H54 (cell line): ENCODE measurements at places on chromosomes 5 and 9.

DNA sequence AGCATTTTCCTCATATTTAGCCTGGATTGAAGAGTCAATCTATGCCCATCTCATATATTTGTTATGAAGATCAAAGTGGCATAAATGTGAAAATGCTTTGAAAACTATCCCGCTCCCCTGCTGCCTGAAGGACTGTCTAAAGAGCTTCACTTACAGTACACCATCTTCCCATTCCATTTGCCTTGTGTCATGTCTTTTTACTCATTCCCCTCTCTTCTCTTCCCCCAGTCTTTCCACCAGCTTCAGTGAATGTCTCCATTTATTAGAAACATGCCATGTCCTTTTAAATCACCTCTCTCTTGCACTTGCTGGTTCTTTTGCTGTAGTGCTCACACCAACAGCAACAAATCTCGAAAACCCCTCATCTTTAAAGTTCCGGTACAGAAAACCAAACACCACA, 192.7 kb upstream of the SGCD start:
- DNase-seq = no peak

DNA sequence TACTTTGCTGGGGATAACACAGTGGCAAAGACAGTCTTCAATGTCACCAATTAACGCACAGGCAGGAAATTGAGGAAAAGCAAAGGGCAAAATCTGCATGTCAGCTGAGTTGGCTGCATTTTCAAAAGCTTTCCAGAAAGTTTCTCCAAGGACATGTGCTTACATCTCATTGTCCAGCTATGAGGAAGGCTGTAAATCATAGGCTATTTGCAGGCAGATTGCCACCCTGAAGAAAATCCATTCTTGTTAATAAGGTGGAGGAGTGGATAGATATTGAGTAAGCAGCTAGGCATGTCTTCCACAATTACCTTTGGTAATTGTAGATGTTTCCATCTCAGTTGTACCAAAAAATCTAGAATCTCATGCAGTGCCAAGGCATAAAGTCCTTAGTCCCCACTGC, 278.0 kb upstream of the NUDT12 start:
- DNase-seq = no peak

GRCh38 chr5:54905942-54906537, 79.4 kb downstream of the ESM1 start:
- DNase-seq = peak; percentile 32

- peak; percentile 99 for DNase-seq
These were observed 29.8 kb upstream of the GGTA1 start for GRCh38 chr9:121529237-121529987.

DNA sequence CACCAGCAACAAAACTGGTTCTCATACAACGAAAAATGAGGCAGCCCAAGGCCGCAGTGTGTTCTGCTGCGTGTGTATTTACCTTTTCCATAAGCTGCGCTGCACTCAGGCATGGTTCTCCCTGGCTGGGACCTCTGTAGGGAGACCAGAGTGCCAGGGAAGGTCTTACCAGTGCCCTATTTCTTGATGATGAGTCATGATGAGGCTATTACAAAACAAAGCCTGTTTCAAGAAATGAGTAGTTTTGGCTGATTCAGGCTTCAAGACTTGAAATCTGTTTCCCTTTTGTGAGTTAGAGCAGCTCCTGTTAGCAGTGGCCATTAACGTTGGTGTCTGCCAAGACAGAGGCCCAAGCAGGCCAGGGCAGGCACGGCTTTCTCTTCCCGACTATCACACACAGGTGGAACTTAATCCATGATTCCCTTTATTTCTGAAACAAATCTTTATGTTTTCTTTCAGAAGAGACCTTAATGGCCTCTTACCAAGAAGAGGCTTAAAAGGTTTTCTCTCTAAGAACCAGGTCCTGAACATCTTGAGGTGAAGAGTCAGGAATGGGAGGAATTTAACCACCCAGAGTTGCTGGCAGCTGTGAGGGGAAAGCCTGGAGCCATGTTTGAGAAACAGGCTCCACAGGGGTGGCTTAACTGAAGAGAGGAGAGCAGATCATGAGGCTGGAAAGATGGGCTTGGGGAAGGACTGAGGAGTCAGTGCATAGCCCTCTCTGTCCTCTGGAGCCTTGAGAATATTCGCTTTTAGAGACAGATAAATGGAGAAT, 41.4 kb upstream of the TIFAB start:
- DNase-seq = peak; percentile 84

DNA sequence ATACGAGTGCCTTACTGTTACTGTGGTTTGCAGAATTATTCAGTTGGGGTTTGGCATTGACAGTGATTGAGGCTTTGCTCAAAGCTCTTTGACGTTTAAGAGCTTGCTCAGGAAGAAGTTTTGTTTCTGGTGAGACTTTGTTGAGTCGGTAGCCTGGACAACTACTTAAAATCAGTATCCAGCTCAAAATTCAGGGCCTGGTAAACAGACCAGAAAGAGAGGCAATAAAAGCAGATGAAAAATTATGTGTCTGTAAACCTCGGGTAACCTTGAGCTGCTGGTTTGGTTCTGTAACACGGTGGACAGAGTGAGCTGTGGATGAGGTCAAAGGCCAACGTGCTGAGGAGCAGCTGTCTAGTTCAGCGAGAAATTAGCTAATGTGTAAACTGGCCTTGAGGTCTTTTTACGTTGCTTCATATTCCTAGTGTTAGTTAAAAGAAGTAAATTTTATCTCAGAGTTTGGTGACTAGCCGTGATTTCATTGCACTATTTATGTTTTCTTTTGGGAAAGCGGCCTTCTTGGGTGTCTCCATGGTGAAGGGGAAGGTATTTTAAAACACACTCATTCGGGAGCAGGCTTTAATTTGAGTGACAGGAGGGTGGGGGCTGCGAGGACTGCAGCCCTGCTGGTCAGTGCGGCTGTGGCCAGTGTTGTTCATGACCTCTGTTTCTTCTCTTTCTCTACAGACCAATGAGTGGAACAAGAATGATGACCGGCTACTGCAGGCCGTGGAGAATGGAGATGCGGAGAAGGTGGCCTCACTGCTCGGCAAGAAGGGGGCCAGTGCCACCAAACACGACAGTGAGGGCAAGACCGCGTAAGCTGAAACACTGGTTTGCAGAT, 82.0 kb upstream of the TTC23L start:
- DNase-seq = no peak

DNA sequence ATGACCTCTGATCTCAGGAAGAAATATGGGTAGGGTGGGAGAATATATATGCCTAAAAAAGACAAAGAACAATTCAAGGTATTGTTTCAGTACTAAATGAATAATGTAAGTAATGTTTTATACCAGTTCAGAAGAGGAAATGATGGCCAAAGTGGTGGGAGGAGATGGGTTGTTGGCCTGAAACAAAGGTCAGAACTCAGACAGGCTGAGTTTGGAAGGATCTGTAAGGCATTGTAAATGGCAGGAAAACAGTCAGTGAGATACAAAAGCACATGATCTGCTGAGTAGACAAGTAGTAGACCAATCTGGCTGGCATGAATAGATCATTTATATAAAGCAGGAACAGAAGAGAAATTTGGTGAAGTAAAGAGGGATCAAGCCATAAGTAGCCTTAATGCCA, 175.8 kb upstream of the PLCXD3 start:
- no peak for DNase-seq

DNA sequence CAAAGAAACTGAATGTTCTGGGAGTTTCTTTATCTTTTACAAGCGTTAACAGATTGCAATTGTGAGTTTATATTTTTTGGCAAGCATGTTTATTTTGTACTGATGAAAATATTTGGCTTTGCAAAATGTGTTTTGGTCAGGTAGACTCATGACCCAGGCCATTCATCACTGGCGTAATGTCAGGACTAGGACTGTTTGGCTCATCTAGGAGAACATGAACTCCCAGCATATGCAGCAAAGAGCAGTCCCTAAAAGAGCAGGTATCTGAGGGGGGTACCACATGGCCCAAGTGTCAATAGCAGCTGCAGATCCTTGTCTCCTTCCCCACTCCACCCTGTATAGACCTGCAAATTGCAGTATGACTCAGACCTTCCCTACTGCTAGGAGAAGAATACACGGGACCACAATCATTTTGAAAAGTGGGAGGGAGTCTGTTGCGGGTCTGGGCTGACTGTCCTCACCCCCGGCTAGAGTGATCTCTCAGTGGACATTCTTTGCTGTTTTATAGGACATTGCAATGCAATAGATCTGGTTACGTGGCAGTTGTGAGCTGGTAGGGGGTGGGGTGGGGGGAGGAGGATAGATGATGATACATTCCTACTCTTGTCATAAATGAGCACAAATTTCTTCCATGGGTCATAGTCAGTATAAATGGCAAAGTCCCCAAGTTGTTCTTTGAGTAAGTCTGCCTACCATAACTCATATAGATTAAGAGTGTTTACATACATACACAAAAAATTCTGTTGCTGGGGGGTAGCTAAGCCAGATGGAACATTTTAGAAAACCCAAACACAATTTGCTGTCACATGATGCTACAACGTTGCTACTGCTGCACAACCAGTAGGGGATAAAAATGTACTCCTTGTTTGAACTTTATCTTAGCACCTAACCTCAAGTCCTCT, 20.8 kb upstream of the SNCAIP start:
- no peak for DNase-seq

DNA sequence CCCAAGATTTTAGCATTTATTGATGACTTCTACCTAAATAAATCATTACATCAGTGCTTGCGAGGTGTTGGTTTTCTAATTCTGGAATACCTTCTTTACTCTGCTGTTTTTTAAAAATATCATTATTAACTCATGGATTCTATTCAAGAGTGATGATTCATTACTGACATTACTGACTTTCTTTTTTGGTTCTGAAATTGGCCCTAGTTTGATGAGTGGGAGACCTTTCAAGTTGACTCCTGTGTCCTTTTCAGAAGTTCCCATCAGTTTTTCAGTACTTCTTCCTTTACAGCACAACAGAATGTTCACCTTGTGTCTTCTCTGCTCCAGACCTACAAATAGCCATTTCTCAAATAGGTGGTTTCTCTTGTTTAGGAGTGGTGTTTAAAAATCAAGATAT, 114.1 kb downstream of the PCSK5 start:
- DNase-seq = no peak

DNA sequence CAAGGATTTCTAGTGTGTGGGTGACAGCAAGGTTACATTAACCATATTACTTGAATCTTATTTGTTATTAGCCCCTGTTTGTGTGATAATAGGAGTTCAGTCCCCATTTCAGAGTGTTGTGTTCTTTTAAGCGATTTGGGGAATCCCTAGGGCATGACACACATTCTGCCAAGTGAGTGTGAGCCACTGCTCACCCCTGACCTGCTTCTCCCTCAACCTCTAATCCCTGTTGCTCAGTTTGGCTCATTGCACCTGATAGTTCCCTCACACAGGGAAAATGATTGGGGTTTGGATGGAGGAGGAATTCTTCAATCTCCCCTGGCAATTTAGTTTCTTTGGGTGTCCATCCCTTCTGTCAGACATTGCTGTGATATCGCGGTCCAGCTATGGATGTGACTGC, 149.2 kb downstream of the DMRTA1 start:
- DNase-seq = no peak

GRCh38 chr5:157665467-157666070, 5.8 kb upstream of the C5orf52 start:
- peak; percentile 48 for DNase-seq

- DNase-seq = no peak
These were observed 123.7 kb downstream of the EDIL3 start for GRCh38 chr5:84260939-84261338.

- DNase-seq = no peak
These were observed 98.7 kb downstream of the EDIL3 start for GRCh38 chr5:84285641-84286637.

GRCh38 chr5:168974082-168974481, 326.9 kb downstream of the SLIT3 start:
- DNase-seq = no peak

GRCh38 chr9:127899128-127899943, at the start of gene ST6GALNAC6:
Gene ST6GALNAC6, minus strand, starts transcription at chr9:127899603. Its CDS starts 1,622 bp downstream, at chr9:127897981.
- DNase-seq = peak; percentile 96

- DNase-seq = no peak
These were observed 7.6 kb upstream of the SPTLC1 start for GRCh38 chr9:92122800-92123199.

- DNase-seq = no peak
These were observed 154.0 kb downstream of the FBN2 start for GRCh38 chr5:128384068-128384467.

DNA sequence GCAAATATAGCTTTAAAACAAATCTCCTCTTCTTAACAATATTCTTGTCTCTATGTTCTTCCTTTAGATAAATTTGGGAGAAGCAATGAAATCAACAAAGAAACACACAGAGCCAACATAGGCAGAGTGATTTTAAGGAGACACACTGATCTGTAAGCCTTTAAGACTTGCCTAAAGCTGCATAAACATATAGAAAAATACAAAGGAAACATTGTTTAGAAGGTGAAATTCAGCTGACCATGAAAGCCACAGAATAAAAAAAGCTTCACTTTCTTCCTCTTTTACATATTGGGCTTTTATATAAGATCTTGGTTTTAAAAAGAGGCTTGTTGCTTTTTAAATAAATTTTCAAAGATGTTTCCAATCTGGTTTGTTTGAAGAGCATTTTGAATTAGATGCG, 1277.5 kb downstream of the EFNA5 start:
- DNase-seq = no peak

DNA sequence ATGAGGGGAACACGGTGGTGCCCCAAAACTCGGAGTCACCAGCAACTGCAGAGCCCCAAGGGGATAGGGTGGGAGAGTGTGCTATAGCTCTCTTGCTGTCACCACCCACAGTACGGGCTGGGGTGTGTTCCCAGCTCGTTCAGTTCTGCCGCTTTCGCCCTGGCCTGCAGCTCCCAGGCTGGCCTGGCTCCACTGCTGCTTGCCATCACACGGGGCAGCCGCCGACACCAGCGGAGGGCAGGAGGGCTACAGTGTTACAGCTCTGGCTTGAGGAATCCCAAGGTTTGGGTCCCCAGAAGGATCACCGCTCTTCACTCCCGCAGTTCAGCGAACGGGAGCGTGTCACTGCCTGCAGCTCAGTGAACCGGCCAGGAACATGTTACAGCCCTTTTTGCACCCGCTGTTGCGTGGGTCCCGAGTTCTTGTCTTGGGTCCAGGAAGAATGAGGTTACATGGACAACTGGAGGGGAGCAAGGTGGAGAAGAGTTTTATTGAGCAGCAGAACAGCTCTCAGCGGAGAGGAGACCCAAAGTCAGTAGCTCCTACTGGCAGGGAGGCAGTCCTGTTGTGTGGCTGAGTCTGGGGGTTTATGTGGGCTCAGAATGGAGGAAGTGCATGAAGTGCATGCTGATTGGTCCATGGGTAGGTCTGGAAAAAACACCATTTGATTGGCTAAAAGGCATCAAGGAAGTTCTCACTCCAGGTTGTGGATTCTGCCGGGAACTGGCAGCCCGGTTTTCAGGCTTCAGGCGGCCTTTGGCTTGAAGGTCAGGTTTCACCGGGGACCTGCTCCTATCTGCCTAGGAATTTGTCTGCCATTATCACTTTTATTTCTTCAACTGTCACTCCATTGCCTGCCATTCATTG, 113.4 kb downstream of the EHMT1 start:
- DNase-seq = no peak

- no peak for DNase-seq
These were observed 74.3 kb downstream of the KIAA0825 start for GRCh38 chr5:94544031-94544650.
